ENCODE measurements at places on chromosomes 5 and 9.

DNA sequence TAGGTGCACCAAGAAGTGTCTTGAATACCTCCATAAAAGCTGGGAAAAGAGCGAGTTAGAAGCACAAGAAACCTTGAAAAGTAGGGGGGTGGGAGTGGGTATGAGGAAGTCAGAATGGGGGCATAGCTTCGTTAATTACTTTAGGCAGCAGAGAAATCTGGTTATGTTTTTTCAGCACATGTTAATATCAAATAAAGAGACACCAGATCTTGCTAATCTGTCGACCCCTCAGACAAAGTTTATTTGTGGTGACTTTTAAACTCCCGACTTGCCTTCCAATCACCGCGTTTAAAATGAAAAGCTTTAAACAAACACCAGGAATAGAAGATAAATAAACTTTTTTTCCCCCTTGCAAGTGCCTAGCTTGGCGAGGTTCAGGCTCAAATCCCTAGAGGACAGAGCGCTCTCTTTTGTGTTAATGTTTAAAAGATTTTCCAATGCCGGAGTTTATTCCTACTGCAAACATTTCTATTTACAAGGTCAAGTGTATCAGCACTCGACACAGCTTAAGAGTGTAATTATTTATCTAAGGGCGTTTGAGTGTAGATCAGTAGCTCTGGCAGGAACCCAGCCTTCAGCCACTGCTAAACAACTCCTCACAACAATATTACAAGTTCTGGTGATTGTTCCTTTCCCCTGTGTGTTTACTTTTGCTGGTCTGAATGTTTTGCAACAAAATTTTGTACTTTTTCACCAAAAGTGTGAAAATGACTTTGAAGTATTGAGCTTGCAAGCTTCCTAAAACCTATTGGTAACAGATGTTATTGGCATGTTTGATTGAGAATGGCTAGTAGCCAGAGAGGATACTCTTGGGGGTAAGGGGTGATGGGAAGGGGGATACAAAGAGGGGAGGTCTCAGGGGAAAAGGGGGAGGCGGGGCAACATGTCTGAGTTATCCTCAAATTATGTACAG is 3.8 kb downstream of the GAS1 start:
- peak; percentile 35 for DNase-seq

- DNase-seq: no peak
Observed at GRCh38 chr5:72427488-72428437, 79.4 kb downstream of the ZNF366 start.

GRCh38 chr9:133846483-133847090 is 108.4 kb upstream of the SARDH start:
- no peak for DNase-seq

GRCh38 chr9:70954596-70955143 is 166.8 kb downstream of the TRPM3 start:
- DNase-seq: no peak

DNA sequence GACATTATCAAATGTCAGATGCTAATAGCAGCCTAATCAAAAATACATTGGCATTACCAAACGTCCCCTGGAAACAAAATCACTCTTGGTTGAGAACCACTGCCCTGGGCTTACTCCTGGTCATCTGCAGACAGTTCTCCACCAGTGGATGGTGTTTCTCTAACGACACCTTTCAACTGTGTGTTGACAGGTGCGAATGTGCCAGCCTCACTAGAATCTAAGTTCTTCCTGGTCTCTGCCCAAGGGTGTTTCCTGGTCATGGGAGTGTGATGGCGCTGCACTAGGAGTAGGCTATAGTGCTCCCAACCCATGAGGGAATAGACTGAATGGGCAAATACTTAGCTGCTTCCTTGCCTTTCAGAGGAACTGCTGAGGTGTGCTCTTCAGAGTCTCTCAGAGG is 105.9 kb downstream of the MRPS27 start:
- no peak for DNase-seq

Measured in NCI-H510A treated with DMSO at 0.1 percent for 48 hours (cell line).